ENCODE measurements at places on chromosomes 2 and 18.

GRCh38 chr2:96534141-96534540 lies 2.4 kb upstream of the ARID5A start:
- no peak for DNase-seq

DNA sequence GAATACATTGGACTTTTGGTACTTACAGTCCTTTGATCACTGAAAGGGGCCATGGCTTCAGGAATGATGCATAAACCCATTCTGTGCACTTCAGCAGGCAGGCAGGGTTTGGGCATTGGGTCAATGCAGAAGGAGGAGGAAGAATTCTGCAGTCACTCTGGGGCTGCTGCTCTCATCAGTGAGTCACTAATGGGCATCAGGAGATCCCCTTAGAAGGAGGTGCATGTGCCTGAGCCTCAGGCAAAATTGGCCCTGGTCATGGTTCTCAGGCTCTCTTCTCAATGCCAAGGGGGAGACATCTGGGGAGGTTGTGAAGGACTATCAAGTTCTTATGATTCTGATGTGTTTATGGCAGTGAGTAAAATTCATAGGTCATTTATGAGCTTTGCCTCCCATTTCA lies 52.0 kb upstream of the TNP1 start:
- no peak for DNase-seq

GRCh38 chr2:226793646-226794045 lies 6.0 kb downstream of the IRS1 start:
- no peak for DNase-seq

GRCh38 chr18:12630136-12630535 lies 27.8 kb downstream of the SPIRE1 start:
- DNase-seq: no peak

DNA sequence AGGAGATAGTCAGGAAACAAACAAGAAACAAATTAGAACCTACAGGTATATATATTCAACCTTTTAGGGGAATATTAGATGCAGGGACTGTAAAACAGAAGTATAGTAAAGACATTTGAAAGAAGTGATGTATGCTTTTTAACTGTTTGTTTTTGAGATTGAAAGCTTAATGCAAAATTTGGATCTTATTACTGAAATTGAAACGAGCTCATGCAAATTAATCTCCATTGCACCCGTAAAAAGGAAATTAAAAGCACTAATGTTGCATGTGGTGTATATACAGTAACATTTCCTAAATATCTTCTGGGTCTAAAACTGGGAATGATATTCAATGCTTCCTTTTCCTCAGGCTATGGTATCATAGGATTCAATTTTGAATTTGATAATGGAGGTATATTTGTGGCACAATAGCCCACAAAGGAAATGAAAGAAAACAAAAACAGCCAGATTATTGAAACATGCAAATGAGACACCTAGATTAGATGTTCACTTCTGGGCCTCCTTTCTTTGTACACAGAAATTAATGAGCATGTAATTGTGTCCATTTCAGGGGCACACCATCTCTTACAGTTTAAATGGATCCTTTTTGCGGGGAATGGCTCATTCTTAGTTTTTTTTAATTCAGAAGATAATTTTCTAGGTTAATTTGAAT lies 1.6 kb upstream of the ELOA2 start:
- no peak for DNase-seq

DNA sequence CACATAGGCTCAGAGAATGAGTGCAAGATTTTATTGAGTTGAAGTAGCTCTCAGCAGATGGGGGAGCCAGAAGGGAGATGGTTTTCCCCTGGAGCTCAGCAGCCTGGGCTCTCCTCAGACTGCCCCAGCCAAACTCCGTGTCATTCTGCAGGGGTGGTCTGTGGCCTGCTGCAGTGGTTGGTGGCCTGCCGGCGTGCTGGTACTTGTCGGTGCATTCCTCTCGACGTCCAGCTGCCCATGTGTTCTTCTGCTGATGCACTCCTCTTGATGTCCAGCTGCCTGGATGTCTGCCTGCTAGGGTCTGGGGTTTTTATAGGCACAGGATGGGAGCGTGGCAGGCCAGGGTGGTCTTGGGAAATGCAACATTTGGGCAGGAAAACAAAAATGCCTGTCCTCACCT lies 25.6 kb upstream of the TMEM17 start:
- DNase-seq: no peak

DNA sequence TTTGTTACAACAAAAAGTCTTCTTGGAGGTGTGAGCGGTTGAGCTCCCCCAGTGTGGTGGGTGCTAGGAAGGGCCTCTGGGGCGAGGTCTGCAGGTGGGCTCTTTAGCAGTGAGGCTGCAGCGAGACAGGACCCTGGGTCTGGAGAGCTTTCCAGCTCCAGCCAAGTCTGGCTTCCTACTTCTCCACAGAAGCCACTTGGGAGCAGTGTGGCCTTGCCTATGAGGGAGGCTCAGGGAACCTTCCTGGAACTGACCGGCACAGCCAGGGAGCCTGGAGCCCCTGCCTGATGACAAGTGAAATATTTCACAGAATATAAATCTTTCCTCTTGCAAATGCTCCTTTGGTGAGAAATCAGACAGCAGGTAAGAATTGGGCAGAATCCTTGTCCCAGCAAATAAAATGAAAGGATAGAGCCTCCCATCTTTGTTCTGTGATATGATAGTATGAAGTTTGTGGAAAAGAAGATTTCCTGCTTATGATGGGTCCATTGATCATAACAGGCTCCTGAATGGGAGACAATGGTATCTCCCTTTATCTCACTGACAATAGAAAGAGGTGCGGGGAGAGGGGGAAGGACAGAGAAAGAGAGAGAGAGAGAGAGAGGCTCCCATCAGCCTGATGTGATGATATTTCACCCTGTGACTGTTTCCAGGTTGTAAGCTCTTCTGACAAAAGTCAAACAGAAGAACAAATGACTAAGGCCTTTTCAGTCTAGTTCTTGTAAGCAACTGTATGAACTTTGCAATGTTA lies 289.8 kb upstream of the SPRED2 start:
- no peak for DNase-seq

GRCh38 chr2:26345545-26346453 lies at the start of gene SELENOI:
TSS of gene SELENOI (plus strand) at chr2:26346143. CDS start at chr2:26346233, 90 bp downstream.
- DNase-seq: peak; percentile 99

GRCh38 chr18:63850020-63850419 lies 37.5 kb upstream of the SERPINB2 start:
- DNase-seq: peak; percentile 32

GRCh38 chr2:118697781-118698180 lies 149.7 kb downstream of the EN1 start:
- DNase-seq: no peak

- no peak for DNase-seq
Observed at GRCh38 chr2:233280114-233280693, 27.4 kb upstream of the SAG start.

- DNase-seq: no peak
Observed at GRCh38 chr18:6624661-6625311, 104.7 kb upstream of the ARHGAP28 start.

- DNase-seq: no peak
Observed at GRCh38 chr2:147083664-147084063, 761.2 kb upstream of the ACVR2A start.

GRCh38 chr2:155815851-155816250 lies 516.7 kb downstream of the NR4A2 start:
- DNase-seq: peak; percentile 23

DNA sequence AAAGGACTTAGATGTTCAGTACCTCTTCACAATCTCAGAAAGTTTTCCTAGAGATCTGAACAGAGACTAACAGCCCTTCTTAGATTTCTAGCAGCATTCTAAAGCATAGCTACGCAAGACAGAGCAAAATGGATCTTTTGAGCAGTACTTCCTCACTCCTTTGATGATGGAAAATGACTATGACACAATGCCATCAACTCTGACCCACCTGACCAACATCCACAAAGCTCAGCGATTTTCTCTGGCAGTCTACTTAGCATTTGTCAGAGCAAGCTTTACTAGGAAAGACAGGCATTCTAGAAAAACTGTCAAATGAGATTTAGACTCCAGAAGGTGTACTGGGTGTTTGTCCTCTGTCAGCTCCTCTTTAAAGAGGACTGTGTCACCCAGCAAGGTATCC lies 180.9 kb upstream of the ACVR2A start:
- no peak for DNase-seq

- DNase-seq: no peak
Observed at GRCh38 chr2:73703675-73704074, 33.5 kb downstream of the TPRKB start.

- DNase-seq: no peak
Observed at GRCh38 chr2:120656273-120656950, 79.3 kb upstream of the GLI2 start.

DNA sequence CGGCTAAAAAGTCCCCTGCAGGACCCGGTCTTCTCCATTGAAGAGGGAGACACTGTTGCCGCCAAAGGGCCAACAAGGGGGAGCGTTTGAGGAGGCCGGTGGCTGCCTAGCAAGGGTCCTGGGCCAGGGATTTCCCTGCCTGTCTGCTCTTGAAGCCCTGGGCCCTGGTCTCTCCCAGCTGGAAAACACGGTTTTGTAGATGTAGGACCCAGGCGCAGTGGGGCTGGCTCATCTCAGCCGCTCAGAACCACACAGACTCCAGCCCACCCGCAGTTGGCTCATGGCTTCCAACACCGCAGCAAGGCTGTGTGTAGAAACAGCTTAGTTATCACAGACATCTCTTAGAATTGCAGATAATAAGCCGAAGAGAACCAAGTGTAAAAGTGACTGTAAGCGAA lies 57.1 kb upstream of the TWIST2 start:
- DNase-seq: no peak

- DNase-seq: no peak
Observed at GRCh38 chr18:22385718-22386117, 32.0 kb downstream of the CTAGE1 start.

DNA sequence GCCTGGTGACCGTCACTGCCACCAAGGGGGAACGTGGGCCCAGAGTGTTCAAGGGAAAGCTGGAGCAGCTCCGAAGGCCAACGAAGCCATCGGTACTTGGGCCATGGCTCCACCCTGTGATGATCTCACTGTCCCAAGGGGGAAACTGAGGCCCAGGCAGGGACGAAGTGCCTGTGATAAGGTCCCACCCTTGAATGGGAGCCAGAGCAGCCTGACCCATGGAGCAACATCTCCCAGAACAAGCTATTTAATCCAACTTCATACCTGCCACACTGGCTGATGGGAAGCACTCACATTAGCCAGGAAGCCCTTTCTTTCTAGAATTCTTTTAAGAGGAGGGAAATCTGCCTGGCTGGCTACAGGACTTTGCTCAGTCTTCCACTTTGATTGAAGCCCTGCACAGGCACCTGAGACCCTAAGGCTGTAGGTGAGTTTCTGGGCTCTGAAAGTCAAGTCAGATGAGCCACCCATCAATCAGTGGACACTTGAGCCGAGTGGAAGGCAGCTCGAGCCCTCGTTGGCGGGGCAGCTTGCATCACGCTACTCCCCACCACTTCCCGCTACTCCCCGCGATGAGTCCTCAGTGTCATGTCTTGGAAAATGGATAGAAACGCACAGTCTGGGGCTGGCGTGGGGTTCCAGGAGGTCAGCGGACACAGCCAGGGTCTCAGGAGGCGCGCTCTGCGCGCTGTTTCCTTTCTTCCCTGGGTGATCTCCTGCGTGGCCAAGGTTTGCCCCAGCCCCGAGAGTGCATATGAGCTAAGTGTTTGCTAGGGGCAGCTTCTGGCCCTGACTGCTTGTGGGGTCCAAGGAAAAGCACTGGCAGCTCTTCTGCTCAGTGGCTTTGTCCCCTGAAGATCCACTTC lies 2.5 kb upstream of the HS6ST1 start:
- no peak for DNase-seq

GRCh38 chr2:143477714-143478443 lies 348.7 kb downstream of the ARHGAP15 start:
- no peak for DNase-seq

- peak; percentile 4 for DNase-seq
Observed at GRCh38 chr2:86249579-86250391, 50.5 kb downstream of the MRPL35 start.

DNA sequence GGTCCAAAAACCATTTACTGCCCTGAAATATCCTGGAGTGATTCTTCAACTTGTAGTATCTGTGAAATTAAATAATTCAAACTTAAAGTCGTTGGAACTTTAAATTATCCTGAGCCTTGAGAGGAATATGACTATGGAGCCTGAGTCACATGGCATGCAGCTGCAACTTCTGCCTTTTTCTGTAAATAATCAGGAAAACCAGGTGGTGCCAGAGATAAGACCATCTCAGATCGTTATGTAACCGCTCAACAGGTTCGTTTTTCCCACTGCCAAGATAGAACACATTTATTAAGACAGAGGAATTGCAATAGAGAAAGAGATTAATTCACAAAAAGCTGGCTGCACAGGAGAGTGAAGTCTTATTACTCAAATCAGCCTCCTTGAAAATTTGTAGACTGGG lies 876.5 kb downstream of the SUCLG1 start:
- no peak for DNase-seq

GRCh38 chr2:194539425-194539824 lies 1117.6 kb upstream of the SLC39A10 start:
- DNase-seq: no peak

GRCh38 chr2:69390471-69390870 lies 3.4 kb upstream of the GFPT1 start:
- DNase-seq: no peak

DNA sequence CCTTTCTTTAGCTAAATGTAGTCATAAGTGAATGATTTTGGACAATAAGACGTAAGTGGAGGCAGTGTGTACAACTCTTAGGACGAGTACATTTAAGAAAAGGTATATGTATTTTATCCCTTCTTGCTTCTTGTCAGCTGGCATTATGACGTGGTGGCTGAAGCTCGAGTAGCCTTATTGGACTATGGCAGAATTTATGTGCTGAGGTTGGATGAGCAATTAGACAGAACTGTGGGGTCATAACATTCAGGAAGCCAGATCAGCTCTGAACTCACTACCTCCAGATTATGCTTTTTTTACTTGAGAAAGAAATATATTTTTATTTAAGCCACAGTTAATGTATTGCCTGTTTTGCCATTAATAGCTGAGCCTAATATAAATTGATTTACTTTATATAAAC lies 661.5 kb downstream of the ERBB4 start:
- no peak for DNase-seq

DNA sequence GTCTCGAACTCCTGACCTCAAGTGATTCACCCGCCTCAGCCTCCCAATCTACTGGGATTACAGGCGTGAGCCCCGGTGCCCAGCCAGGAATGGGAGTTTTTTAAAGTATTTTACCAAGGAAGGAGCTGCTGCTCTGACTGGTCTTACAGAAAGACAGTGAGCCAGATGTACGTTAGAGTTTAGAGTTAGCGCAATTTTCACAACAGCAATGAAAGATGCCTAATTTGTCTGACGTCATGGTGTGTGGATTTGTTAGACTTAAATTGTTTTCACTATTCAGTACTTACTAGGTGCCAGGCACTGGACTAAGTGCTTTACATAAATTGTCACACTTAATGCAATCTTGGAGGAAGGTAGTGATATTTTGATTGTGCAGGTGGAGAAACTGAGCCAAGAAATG lies 12.4 kb upstream of the RPL37A start:
- no peak for DNase-seq

GRCh38 chr2:232478571-232479340 lies 8.9 kb downstream of the ECEL1 start:
- no peak for DNase-seq

DNA sequence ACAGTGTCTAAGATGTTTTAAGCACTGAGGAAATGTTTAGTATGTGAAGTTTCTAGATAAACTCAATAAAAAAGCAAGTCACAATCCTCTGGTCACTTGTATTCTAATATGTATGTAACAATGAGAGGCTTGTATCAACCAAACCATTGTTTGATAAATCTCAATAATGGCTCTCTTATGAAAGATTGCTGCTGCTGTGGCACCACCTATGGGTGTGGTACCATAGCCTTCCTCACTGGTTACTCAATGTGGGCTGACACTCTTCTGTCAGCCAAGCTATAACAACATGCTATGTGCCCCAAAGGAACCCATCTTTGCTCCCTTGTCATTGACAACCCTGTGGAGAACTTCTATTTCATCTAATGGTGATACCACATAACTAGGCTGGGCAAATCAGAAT lies 12.6 kb upstream of the RAB1A start:
- DNase-seq: no peak

- no peak for DNase-seq
Observed at GRCh38 chr2:59827677-59828076, 725.8 kb downstream of the BCL11A start.
